ENCODE measurements at places on chromosomes 5 and 9.

GRCh38 chr5:107300721-107301327 lies 369.9 kb downstream of the EFNA5 start:
- no peak for DNase-seq

DNA sequence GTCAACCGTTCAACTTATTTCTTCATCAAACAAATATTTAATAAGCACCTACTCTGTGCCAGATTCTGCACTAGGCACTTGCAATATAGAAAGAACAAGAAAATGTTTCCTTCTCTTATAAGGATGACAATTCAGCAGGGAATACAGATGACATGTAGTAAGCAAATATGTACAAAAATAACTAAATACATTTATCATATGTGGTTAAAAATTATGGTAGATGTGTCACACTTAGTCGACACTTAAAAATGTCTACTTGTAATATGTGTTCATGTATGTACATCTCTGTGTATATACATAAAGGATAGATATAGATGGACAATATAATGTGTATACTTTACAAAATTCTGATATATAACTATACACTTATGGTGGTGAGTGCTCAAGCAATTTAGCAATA lies 417.0 kb upstream of the MEF2C start:
- DNase-seq: no peak

- DNase-seq: no peak
Observed at GRCh38 chr9:103364753-103365152, 369.6 kb downstream of the CYLC2 start.

DNA sequence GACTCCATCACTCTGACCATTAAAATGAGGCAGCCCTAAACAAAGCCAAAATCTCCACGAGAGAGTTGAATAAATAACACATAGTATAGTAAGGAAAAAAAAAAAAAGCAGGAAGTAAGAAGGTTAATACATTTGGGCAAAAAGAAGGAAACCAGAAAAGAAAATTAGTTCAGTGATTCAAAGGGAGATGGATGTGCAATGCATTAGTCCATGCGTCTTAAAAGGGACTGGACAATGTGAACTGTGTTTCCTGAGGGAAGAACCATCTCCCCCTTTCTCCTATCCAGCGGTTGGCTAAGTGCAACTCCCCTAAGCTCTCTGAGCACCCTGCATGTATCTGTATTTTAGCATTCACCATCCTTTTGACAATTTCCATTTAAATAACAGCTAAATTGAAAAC lies 1.4 kb downstream of the ANKRA2 start:
- no peak for DNase-seq

- no peak for DNase-seq
Observed at GRCh38 chr9:125965477-125965876, 218.3 kb downstream of the PBX3 start.

DNA sequence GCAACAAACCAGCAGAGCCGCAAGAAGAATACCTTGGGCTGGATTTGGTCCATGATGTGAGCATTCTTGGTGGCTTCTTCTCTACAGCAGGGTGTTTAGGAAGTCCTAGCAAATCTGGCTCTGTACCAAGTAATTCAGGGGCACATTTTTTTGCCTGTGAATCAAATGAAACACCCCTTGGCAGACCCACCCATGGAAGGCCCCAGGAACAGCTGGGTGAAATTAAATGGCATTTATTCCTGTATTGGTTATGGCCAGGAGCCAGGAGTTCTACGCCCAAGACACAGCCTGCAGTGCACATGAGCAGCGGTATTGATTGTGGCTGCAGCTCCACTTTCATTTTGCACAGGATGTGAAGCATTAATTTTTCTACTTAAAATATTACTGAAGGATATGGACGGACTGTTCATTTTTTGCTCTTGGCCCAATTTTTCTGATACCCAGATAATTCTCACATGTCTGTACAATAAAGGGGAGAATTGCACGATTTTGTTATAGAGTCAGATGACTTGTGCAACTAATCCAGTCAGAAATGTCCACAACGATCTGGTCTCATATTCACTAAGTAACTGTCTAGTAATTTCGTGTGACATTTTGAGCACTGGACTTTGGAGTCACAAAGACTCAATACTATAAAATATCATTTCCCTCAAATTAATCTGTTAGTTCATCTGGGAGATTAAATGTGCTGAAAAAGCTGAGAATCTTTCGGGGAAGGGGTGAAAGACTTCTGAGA lies 120.7 kb upstream of the APC start:
- DNase-seq: no peak

DNA sequence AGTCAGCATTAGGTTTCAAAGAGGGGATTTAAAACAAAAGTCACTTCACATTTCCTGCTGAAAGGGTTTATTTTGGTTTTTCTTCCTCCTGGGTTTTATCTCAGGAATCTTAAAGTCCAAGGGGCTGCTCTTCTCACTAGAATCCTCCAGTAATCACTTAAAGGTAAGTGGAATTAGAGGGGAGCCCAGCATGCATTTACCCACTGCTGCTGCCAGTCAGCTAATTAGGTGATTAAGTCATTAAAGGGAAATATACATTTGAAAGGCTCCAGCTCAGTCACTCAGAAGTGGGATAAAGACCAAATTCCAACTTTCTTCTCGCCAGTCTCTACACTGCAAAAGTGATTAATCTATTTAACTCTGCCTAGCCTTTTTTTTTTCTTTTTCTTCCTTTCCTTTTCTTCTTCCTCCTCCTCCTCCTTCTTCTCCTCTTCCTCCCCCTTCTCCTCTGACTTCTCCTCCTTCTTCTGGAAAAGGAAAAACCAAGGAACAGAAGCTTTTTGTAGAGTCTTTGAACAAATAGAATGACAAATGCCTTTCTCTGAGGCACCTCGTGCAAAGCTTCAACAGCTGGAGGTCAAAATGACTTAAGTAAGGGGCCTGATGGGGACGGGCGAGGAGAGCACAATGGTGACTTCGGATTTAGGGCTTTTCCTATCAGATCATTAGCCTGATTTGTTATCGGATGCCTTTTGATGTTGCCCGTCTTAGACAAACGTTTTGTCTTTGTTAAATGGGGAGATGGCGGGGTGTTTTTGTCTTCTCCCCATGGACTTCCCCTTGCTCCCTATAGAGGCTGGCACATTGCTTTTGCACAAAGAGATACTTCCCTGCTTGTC lies 617.6 kb downstream of the IRX1 start:
- no peak for DNase-seq

- no peak for DNase-seq
Observed at GRCh38 chr5:62931153-62931950, 352.7 kb downstream of the LRRC70 start.

GRCh38 chr5:125891061-125891725 lies 532.0 kb upstream of the GRAMD2B start:
- DNase-seq: no peak

DNA sequence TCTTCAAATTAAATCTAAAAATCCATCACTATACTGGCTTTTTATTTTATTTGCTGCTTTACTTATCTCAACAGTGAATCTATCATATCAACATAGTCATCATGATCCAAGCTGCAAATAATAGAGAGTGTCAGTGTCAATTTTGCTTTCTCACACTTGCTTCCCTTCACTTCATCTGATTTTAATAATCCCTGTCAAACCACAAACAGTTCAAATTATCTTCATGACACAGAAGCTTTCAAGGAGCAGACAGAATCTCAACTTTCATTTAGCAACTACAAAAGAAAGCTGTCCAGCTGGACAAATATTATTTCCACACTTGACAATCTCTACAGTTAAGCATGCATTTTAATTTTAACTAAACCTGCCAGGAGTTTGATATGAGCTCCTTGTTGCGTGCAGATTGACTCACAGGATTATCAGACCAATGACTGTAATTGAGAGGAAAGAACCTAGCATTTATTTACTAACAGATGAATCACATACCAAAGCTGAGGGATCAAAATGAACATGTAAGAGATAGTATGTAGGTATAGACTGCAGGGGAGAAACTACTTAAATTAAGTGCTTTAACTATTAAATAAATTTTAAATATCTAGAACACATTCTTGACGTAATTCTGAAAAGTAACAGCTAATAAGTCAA lies 56.0 kb downstream of the KIAA0825 start:
- DNase-seq: no peak

- no peak for DNase-seq
Observed at GRCh38 chr5:159091065-159091464, 8.7 kb downstream of the EBF1 start.

DNA sequence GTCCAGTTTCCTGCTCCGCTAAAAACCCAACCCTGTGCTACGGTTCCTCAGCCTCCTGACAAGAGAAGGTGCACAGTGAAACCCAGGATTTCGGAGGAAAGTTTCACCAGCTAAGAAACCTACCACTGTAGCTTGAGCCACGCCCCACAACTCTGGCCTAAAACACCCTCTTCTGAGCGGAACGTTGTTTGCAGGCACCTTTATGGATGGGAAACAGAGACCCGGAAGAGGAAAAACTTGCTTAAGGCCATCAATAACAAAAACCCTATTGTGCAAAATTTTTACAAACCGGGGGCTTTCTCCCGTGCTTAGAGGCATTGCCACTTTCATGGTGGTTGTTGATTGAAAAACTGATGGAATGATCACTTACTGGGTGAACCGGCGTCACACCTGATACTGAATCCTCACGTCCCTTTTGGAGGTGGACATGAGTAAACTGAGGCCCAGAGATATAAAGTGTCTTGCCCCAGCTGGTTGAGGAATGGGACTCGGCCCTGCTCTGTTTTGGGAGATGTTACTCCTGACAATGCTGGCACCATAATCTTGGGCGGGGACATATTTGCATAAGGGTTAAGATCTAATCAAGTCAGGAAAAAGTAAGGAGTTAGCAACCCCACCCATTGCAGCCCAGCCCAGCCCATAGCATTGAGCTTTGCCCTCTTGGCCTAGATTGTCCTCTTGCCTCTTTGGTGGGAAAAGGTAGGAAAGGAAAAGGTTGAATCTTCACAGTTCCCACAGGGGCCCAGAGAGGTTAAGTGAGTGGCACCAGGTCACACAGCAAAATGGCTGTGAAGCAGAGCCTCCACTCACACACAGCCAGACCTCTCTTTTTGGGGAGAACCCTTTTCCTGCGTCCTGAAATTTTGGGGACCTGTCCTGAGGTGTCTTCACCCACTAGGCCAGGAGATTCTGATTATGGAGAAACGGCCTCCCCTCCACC lies 23.2 kb upstream of the PTGS1 start:
- no peak for DNase-seq

- no peak for DNase-seq
Observed at GRCh38 chr9:106639873-106640568, 222.9 kb upstream of the ZNF462 start.

- DNase-seq: no peak
Observed at GRCh38 chr9:19130436-19130835, 3.1 kb upstream of the PLIN2 start.

DNA sequence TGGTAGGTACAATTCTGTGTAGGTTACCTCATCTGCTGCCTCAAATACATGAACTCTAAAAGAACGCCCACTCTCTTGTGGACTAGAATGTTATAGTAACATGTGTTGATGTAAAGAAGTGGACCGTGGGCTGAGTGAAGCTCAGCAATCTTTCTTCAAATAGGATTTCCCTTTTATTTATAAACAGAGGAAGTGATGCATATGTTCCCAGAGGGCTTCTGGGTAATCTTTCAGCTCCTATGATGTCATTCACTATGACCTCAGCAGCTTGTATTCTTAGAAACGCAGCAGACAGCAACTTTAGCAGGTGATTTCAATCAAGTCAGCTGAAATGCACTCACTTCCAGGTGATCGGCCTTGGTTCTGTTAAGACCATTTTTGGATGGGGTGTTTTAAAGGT lies 14.4 kb downstream of the F2RL2 start:
- DNase-seq: no peak

- DNase-seq: no peak
Observed at GRCh38 chr5:25285136-25285535, 640.4 kb upstream of the CDH10 start.

DNA sequence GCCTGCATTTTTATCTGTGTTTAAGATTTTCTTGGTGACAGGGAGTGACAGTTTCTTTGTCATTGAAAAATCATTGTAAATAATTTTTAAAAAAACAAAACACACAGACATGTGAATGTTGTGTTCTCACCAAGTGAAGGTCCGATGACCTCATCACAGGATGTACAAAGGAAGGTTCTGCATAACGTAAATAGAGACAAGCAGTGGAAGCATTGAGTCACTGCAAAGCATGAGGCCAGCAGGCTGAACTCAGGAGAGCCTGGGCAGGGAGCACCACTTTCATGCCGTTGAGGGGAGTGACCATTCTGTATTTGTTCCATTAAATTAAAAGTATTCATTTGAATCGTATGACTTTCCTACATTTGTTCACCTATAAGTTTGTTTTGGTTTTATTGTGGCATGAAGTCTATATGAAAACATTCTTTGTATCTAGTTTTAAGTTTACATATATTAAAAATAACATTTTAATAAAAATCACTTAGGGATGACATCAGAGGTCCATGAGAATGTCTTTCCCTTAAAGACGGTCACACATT lies 70.4 kb upstream of the TLE1 start:
- DNase-seq: no peak

- DNase-seq: no peak
Observed at GRCh38 chr9:86690034-86690433, 257.3 kb downstream of the GAS1 start.

DNA sequence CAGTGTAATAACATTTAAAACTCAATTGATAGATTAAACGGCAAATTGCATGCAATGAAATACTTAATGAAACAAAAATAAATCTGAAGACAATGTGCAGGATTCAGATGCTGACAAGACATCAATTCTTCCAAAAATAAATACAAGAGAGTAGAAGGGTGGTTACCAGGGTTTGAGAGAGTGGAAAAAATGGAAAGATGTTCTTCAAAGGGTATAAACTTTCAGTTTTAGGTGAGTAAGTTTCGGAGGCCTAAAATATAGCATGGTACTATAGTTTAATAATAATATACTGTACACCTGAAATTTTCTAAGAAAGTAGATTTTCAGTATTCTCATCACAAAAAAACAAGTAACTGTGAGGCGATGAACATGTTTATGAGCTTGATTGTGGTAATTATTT lies 48.2 kb upstream of the RASEF start:
- DNase-seq: no peak

- DNase-seq: no peak
Observed at GRCh38 chr5:151800532-151800931, 28.8 kb downstream of the G3BP1 start.

DNA sequence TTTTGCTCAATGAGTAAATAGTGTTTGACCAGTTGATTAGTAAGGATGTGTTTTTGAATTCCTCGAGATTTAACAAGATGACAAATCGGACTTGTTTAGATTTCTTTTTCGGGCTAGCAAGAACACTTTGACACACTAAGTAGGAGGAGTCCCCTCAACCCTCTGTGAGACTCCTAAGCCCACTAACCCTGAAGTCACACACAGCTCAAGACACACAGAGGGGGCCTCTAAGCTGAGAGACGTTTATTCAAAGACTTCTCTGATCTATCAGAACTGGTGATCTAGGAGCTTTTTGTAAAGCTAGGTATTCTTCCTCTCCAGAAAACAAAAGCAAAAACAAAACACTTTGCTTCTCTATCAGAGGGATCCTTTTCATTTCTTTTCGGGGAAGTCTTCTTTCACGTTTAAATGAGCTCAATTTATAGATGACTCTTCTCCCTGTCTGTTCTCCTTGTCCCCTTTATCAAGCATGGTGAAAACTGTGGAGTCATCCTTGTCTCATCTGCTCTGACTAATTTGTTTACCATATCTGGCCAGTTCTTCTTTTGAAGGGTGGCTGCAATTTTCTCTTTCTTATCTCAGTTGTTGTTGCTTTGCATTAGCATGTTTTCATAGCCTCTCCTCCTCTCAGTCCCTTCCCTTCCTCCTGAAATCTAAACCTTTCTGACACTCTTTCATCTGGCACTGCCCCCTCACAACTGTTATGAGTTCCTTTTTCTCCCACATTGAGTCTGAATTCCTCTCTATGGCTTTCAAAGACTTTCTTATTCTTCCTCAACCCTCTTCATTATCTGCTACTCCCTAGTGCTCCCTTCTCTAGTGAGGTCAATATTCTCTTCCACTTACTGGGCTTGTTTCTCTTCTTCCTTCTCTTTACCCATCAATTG lies 68.5 kb upstream of the RAI14 start:
- no peak for DNase-seq

- no peak for DNase-seq
Observed at GRCh38 chr5:157387683-157388093, 72.3 kb upstream of the NIPAL4 start.
